NCI-H1417 treated with DMSO at 0.1 percent for 48 hours (cell line): ENCODE measurements at places on chromosomes 3 and 15.

- DNase-seq: no peak
Measured at GRCh38 chr3:78761126-78761525, 1006.7 kb downstream of the ROBO1 start.

DNA sequence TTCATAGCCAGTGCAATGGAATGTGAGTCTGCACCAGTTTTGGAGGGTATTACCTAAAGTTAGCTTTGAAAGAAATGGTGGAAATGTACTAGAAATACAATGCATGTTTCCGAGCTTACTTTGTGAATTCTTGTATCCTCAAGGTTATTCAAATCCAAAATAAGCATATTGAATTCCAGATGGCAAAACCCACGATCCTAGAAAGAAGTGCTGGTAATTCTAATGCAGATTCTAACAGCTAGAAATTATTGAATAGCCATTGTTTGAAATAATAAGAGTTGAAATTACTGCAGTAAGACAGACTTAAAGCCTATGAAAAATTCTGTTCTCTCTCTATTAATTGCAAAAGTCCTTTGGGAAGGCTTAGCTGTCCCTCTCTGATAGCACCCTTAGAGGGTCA lies 258.4 kb downstream of the CHL1 start:
- no peak for DNase-seq

GRCh38 chr3:65593780-65594752 lies 444.7 kb downstream of the MAGI1 start:
- no peak for DNase-seq

DNA sequence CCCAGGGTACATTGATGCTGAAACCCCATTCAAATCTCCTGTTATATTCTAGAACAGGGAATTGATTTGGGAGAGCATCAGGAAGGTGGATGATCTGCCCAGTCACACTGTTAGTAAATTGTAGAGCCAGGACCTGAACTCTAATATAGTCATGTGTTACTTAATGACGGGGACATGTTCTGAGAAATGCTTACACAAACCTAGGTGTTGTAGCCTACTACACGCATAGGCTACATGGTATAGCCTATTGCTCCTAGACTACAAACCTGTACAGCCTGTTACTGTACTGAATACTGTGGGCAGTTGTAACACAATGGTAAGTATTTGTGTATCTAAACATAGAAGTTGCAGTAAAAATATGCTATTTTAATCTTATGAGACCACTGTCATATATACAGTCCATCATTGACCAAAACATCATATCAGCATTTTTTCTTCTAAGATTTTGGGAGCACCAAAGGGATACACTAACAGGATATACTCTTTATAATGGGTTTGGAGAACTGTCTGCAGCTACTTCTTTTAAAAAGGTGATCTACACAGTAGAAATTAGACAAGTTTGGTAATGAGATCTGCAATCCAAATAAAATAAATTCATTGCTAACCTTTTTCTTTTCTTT lies 5.8 kb downstream of the B2M start:
- DNase-seq: no peak

DNA sequence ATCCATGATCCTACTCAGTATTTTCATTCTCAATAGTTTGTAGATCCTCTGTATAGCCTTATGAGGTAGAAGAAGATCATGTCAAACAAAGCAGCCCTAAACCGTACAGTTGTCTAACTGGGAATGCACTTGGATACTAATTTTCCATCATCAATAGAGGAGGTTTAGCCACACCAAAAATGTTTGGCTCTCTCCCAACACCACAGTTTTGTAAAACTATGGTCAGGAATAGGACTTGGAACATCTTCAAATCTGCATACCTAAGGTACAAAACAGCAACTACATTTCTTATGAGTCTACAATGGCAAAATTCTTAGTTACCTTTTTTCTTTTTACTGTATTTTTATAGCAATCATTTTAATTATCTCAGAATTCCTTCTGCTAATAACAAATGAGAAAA lies 1001.6 kb downstream of the ROBO2 start:
- DNase-seq: no peak

DNA sequence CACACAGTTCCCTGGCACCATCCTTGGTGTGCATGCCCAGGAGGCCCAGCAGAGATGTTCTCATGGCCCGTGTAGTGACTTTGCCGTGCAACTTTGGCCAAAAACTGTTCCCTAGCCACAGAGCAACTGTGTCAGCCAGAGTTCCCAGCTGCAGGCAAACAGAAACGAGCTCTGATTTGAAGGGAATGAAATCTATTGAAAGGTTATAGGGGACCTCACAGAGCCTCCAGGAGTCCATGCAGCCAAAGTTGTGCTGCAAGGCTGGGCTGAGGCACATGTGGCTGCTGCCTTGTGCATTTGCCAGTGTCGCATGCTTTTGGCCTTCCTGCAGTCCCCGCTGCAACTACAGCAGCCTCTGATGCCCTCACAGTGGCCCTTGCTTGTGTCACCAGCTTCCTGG lies 70.5 kb downstream of the PLXNA1 start:
- no peak for DNase-seq

- DNase-seq: no peak
Measured at GRCh38 chr15:91704343-91704742, 149.2 kb upstream of the SLCO3A1 start.

GRCh38 chr3:152595975-152596821 lies 238.7 kb upstream of the P2RY1 start:
- no peak for DNase-seq

DNA sequence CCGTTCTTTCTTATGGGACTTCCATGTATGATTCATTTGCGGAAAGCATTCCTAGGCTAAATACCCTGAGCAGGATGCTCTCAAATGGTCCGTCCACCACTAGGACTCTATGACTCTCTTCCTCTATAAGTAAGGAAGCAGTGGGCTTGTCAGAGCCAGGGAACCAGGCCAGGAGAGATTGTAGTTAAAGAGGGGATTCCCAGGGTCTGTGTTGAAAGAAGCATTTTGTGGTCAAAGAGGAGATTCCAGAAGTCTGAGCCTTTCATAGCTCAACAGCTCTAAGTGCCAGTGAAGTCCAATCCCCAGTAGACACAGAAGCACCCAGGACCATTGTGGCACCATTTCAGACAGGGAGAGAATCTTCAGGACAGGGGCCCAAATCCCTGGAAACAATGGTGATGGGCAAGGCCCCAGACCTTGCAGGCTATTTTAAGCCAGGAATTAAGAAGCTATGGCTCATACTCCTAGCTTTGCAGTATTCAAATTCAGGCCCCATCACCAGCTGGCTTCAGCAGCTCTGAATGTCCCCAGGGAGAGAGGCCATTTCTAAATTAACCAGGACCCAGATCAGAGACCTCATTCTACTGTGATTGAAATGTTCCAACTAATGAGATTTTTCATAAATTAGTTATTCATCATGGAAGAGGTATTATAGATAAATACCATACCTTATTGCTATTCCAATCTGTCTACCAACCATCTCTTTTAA lies 81.7 kb downstream of the CD47 start:
- DNase-seq: no peak

GRCh38 chr15:57061696-57062095 lies 143.3 kb downstream of the TCF12 start:
- DNase-seq: no peak

DNA sequence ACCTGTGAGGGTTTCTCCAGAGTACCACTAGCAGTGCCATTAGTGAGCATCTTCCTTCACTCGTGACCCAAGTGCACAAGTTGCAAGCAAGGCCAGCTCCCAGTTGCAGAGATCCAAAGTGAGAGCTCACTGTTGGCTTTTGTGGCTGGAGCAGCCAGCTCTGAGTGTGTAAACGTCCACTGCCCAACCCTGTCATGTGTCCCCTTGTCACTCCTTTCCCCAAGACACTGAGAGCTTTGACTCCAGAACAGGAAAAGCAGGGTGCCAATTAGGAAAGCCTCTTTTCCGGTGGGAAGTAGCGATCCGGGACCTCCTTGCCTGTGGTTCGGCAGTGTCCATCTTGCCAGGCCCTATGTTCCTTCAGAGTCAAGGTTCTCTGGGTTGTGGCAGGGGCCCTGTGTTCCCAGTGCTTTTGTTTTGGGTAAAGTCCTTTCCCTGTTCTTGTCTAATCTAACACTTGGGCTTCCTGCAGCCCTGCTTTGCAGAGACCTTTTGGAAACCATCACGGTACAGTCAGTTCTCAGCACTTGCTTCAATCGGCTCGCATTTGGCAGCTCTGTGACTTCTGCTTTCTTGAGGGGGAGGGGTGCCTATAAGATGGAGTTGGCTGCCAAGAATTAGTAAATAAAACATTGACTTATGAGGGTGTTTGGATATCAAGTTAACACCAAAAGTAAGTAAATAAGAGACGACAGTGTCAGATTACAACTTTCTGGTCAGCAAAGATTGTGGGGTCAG lies 90.5 kb downstream of the DNASE1L3 start:
- DNase-seq: no peak

DNA sequence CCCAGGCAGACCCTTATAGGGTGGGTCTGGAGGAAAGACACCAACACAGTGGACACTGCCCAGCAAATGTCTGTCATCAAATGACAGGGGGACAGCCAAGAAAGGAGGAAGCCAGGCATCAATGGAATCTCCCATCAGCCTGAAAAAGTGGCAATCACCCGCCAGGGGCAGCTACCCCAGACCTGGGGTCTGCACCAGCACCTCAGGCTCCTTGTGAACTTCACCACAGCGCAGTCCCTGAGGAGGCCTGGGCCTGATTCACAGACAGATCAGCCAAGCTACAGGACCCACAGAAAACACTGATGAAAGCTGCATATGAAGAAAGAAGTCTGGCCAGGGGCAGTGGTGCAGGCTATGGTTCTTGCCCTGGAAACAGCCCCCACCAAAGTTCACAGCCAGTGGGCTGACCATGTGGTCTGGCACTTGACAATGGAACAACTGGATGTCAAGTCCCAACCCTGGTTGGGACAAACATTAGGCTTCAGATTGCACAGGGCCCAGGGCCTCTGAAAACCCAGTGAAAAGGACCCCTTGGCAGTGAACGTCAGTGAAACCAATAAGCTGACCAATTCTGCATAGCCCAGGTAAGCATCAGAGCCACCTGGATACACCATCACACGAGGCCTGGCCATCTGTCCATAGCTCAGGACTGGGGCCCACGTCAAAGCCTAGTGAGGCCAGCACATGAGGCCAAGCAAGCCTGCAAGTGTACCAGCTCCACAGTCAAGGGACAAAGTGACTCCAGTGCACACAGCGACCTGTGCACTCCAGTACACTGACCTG lies 29.1 kb downstream of the ALS2CL start:
- no peak for DNase-seq

- DNase-seq: no peak
Measured at GRCh38 chr3:20041197-20041780, 1.0 kb downstream of the KAT2B start.

- no peak for DNase-seq
Measured at GRCh38 chr3:71541313-71541712, 42.2 kb downstream of the FOXP1 start.

DNA sequence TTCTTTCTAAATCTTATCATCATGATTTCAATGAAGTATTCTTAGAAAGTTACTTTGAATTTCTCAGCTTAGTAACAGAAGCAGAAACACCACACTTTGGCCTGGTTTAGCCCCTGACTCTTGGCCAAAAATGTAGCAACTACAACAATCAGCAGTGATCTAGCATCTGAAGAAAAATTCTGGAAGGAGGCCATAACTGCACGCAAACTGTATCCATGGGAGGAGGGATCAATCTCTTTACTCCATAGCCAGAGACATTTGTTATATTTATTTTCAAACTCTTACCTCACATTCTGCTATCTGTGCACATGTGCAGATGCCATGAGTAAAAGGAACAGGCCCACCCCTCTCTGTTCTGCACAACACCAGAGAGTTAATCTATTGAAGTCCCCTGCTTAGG lies 251.0 kb upstream of the P2RY1 start:
- DNase-seq: no peak
